ENCODE measurements at places on chromosomes 5 and 9.

GRCh38 chr9:126496781-126497659, 116.7 kb upstream of the LMX1B start:
- DNase-seq = no peak

DNA sequence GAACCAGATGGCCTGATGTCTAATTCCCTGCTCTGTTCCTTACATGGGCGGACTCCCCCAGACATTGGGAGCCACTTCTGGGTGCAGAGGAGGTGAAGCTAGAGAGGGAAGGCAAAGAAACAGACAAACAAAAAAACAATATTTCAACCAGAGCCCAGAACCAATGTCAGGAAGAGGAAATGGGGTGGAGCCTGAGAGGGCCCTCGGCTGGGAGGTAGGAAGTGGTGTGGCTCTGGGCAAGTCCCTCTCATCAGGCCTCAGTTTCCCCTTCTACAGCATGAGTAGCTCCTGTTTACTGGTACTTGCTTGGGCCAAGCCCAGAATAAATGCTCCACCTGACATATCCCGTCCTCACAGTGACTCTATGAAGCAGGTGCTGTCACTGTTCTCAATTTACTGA, 11.1 kb downstream of the SH2D3C start:
- DNase-seq = no peak

- DNase-seq = peak; percentile 17
These were observed 7.9 kb downstream of the NRARP start for GRCh38 chr9:137294091-137294680.

DNA sequence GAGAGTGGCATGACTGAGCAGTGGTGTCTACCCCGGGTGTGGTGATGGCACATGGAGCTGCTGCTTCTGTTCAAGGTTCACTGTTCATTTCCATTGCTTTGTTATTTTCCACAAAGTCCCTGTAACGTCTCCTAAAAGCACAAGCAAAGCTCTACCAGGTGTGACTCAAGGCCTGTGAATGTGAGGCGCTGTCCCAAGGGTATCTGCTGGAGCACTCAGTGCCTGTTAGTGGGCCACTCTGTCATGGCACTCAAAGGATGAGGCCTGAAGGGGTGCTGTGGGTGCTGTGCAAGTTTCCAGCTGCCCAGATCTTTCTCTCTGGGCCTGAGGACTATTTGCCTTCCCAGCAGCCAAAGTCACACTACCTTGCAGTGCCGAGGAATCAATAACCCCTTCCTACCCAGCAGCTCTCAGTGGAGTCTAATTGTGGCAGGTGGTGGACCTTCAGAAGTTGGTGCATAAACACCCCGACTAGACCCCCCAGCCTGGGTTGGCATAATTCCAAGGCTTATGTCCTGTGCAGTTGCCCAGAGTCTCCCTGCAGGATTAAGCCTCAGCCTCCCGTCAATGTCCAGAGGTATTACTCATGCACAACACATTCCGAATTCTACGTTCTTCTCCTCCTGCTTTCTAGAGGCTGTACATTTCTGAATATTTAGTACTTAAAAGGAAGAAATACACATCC, 17.4 kb upstream of the PTCH1 start:
- DNase-seq = no peak

DNA sequence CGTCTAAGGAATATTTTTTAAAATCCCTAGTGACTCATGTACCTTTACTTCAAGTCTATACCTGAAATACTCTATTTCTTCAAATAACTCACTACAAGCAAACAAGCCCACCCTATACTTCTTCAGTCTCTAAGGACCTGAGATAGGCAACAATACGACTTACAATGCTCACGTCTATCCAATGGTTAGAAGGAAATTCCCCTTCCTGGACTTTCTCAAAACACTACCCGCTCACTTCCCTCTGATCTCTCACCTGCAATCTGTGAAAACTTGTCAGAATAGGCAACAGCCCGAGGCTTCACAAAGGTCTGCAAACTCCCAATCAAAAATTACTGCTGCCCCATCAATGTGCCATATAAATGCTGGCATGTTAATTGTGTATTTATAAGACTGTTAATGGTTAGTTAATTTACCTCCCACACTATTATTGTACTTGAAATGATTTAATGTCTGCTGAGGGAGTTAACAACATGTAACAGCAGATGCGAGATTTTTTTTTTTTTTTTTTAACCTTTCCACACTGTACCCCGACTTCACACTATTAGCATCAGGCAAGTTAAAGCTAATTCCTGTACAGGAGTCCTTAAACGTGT, 27.3 kb downstream of the MAPKAP1 start:
- no peak for DNase-seq

Data from fibroblast of upper back skin (primary cell).